ENCODE measurements at places on chromosomes 16 and 17.

DNA sequence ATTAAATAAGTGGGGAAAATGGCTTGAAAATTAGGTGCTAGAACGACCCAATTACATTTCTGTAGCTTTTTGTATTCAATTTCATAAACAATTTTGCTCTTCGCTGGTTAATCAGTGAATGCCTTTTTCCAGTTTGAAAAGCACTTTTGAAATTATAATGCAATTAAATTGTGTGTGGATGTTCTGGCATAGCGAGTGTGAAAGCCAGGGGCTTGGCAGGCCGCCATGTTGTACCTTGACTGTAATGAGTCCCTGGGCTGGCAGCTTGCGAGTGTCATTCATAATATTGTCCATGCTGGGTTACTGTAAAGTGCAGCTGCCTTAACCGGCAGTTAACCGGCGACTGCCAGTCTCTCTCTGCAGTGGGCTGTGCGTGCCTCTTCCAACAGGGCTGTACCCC lies 177.8 kb downstream of the CCDC182 start:
- DNase-seq = no peak

- no peak for DNase-seq
Measured at GRCh38 chr17:3864534-3864933, 18.5 kb upstream of the NCBP3 start.

- no peak for DNase-seq
Measured at GRCh38 chr17:79747508-79748294, 17.0 kb downstream of the ENPP7 start.

DNA sequence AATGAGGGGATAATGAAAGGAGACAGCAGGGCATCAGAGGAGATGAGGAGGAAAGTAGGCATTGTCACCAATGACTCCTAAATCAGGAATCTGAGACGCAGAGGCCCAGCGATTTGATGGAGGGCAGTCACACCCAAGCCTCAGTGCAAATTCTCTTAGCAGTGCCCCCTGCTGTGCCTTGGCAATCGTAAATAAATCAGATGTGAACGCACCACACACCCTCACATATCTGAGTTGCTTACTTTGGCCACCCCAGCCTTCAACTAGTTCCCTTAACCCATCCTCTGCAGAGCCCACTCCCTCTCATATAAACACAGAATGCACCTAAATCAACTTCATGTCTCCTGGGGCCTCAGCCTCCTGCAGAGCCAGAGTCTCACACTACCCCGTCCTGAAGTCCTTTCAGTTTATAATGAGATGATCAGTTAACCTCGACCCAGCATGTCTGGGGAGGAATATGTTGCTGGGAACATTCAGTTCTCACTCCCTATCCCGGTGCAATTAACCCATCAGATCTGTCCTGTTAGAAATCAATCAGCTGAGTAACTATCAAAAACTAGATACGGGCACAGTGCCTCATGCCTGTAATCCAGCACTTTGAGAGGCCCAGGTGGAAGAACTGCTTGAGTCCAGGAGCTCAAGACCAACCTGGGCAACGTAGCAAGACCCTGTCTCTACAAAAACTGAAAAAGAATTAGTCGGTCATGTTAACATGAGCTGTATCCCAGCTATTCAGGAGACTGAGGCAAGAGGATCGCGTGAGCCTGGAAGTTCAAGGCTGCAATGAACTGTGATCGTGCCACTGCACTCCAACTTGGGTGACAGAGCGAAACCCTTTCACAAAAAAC lies 78.4 kb downstream of the SLC39A11 start:
- DNase-seq = no peak

DNA sequence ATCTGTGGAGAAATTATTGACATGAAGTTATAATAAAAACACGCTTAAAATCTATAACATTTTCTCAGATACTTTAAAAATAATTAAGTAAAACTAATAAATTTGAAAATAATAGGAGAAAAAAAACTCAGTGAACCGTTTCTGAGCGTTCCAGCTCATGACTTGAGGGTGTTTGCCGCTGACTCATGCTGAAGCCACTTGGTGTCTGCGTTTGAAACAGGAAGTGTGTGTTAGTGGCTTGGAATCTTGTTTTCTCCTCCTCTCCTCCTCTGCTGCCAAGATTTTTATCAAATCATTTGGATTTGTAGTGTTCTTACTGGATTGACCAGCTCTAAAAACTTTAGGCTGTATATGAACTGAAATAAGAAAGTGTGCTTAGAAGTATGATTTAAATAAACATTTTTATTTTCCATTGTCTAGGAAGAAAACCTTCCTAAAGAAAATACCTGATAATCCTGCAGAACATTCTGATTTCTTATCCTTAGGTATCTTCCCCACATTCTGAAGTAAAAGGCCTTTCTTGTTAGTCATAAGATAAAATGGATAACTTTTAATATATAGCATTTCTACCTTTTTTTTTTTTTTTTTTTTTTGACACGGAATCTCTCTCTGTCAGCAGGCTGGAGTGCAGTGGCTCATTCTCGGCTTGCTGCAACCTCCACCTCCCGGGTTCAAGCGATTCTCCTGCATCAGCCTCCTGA lies 30.8 kb downstream of the USP10 start:
- no peak for DNase-seq

DNA sequence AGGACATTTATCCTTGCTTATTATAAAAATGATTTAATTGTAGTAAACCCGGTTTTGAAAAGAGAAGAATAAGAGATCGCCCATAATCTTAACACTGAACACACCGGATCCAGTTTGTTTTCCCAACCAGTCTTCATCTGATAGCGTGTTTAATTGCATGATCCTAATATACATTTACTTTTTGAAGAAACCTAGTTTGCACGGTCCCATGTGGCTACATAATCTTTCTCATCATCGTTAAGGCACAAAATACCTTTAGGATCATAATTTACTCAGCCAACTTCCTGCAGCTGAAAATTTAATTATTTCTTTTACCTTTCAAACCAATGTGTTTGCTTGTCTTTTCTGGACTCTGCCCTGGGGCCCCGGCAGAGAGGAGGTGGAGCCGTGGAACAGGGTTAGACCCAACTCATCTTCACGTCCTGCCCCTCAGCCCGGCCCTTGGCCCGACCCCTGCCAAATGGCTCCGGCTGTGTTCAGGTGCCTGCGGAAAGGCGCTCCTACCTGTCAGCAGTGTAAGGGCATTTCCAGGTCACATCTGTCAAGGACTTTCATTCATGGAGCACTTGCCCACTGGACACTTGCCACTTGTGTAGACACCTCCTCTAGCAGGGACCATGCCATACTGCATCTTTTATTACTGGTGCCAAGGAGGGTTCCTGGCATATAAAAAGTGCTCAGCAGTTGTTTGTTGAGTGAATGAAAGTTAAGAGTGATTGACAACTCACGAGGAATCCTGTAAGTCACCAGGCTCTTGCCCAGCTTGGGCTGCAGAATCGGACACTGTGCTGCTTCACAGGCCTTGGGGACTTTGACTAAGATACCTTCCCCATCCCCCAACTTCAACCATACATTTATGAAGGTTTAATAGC lies 28.6 kb downstream of the SMARCE1 start:
- DNase-seq = no peak

- no peak for DNase-seq
Measured at GRCh38 chr16:89041571-89042481, 51.8 kb upstream of the ACSF3 start.

DNA sequence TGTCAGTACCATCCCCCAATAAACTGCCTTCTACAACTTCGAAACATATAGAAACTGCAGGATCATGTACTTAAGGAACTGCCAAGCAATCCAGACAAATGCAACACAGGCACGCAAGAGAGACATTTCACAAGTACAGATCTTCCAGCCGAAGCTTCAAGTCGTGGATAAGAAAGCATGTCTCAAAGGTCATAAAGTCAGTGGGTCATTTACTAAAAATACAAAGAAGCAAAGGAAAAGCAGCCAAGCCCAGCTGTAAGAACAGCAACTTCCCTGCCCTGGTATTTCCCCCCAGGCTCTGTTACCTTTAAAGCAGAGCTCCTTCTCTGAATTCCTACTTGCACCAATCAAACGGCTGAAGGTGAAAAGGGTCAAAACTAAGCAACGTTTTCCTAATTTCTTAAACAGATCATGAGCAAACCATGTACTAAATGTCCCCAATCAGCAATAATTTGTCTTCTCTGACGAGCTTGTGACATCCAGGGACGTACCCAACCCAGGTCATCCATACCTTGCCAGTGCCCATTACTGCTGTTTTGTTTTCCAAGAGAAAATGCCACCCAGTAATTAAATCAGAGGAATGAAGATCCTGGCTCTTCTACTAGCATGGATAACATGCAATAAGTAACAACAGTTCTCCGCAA lies 1.7 kb downstream of the AKTIP start:
- no peak for DNase-seq

DNA sequence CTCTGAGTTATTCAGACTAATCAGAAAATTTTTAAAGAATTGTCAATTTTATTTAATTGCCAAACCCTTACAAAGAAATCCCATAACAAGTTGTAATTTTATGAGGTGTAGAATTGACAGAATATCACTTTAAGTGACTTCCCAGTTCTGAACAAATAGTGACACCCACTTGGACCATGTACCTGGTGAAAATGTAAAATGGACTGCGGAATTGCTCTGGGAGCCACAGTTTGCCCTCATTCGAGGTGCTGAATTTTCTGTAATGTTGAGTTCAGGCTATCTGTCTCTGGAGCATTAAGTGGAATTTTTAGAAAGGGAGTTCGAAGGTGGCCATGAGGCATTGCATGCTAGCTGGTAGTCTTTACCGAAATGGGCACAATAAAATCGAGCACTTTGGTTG lies 5.1 kb downstream of the GNAO1 start:
- DNase-seq = no peak

DNA sequence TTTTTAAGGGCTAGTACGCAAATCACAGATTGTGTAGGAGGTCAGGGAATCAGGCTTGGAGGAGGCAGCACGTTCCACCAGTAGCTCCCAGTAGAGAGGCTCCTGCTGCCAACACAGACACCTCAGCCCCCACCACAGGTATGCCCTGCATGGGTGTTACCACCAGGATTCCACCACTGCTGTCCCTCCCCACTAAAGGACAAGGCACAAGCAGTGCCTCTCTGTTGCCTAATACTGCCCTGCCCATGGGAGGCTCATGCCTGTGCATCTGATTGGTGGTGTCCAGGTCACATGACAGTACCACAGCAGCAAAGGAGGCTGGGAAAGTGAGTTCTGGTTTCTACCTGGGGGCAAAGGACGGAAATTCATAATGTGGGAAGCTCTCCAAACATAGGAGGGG lies 33.6 kb upstream of the CACNG4 start:
- DNase-seq = no peak

DNA sequence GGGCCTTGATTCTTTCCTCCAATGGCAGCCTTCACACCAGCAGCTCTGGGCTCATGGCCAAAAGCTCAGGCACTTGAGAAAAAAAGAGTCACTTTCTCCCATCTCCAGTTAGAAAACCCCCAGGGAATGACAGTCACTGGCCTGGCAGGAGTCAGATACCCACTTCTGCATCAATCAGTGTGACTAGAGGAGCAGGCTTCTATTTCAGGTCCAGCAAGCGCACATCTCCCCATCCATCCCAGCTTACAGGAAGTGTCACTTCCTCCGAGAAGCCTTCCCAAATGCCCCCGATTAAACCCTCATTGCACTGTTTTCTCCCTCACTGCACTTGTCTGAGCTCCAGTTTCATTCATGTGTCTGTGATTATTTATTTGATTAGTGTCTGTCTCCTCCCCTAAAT lies 30.4 kb upstream of the CCL1 start:
- no peak for DNase-seq

- DNase-seq = no peak
Measured at GRCh38 chr17:34024386-34024785, 230.7 kb upstream of the CCL2 start.

GRCh38 chr16:74758801-74759200 lies 15.8 kb downstream of the FA2H start:
- DNase-seq = no peak

DNA sequence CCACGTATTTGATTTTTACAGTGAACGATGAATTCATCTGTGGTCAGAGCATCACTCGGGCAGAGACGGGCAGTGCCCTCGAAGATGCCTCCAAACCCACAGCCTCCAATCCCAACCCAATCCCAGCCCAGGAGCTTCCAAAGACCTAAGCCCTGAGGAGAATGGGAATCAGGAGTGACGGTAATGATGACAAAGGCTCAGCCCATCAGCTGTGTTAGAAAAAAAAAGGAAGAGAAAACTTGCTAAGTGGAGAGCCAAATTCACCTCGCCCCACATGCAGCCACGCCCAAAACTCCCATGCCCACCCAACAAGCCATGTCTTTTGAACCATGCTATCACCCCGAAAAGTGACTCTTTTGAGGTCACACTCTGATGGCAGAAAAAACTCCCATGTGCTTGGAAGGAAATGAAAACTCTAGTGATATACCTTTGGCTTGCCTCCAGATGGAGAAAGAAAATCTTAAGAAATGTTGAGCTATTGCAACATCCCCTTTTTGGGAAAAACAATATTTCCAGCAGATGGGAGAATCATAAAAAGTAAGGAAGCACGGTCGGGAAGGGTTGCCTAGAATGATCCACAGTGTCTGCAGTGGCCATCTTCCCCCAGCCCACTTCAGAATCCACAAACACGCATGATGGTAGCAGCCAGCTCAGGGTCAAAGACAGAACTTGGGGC lies 37.7 kb downstream of the XYLT1 start:
- no peak for DNase-seq

- no peak for DNase-seq
Measured at GRCh38 chr17:52546990-52547389, 388.5 kb upstream of the CA10 start.

GRCh38 chr16:1037394-1038257 lies 34.9 kb upstream of the SSTR5 start:
- DNase-seq = no peak

DNA sequence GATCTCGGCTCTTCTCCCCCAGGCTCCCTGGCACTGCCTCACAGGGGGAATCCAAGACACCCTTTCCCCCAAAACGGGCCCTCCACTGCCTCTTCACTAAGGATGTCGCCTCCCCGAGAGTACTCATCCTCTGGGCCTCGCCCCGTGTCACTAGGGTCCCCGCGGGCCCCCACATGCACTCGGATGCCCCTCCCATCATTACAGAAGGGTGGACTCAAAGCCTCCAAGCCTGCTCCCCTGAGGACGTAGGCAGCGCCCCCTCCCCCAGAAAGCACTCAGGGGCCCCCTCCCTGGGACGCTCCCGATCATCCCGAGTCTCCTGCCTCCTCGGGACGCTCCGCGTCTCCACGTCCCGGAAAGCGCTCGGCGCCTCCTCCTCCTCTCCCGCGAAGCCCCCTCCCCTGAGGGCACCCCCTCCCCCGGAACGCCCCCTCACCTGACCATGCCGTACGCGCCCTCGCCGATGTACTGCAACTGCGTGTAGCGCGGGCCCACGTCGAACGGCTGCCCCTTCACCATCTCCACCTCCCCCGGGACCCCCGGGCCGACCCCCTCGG lies 338 bp downstream of the MAPK3 start:
- no peak for DNase-seq

- no peak for DNase-seq
Measured at GRCh38 chr17:330993-331701, 21.5 kb downstream of the RPH3AL start.
